Germinal center (tissue), 1 donor: ENCODE measurements at places on chromosomes 13 and 19.

DNA sequence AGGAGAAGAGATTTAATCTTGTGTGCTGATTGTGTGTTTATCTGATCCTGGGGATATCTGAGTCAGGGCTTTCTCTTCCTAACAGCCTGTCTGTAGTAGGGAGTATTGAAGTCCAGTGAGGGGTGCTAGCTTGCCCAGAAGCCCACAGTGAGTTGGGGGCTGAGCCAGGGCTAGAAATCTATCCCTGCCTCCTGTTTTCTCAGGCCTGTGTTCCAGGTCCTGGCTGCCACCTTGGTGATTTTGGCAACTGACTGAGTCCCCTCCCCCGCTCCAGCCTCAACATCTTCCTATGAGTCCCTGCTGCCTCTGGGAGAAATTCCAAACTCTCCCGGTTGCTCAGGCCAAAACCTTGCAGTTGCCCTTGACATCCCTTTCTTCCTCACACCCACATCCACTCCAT lies 7.7 kb upstream of the NOVA2 start:
- no peak for DNase-seq

- peak; percentile 99 for DNase-seq
Observed at GRCh38 chr19:39833464-39834286, at the start of gene DYRK1B. Gene DYRK1B, minus strand, starts transcription at chr19:39834162. Its CDS starts 2,295 bp downstream, at chr19:39831867.

- DNase-seq, result no peak
Observed at GRCh38 chr13:51258612-51259548, 36.7 kb downstream of the FAM124A start.

- DNase-seq, result no peak
Observed at GRCh38 chr19:33558151-33558550, 36.6 kb upstream of the PEPD start.

- DNase-seq, result no peak
Observed at GRCh38 chr13:32045537-32045936, 14.0 kb downstream of the FRY start.

- DNase-seq, result no peak
Observed at GRCh38 chr13:79121286-79121685, 284.8 kb downstream of the RBM26 start.

DNA sequence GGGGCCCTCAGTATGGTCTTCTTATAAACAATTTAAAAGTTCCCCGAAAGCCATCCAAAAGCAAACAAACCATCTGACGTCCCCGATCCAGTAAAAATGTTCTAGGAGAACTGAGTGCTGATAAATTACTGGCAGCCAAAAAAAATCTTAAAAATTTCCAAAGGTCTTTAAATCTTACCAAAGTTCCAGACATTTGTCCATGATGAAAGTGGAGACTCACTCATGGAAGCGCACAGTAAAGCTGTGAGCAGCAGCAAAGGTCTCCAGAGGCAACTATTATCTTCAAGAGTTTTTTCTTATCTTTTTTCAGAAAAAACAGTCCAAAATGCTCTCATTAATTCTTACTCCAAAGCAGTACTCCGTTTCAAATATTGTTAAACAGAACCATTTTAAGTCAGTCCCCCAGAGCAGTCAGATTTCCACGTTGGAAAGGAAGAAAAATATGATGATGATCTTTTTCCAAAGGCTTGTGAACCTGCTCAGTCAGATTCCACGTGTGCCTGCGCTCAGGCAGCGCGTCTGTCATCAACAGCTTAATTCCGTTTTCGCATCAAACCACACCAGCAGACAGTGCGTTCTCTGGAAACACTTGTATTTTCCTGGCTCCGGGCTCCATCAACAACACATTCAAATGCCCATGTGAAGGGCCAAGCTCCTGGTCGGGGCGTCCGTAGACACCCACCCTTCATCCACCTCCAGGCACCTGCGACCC lies 85.4 kb downstream of the COL4A1 start:
- no peak for DNase-seq

- DNase-seq, result no peak
Observed at GRCh38 chr19:17160908-17161307, 54.2 kb upstream of the USE1 start.

DNA sequence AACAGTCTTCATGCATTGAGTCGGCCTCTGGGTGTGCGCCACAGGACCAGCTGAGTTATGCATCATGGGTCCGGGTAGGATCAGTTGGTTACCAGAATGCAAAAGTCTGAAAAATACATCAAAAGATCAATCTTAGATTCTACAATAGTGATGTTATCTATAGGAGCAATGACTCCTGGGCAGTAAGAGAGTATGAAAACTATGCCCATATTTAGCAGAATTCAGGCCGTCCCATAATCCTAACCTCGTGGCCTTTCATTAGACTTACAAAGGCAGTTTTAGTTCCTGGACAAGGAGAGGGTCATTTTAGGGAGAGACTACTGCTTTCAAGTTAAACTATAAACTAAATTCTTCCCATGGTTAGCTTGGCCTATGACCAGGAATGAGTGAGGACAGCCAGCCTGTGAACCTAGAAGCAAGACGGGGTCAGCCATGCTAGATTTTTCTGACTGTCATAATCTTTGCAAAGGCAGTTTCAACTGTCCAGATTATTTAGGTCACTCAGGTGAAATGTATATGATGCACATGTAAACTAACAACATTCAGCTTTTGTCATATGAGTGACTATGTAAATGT lies 11.8 kb upstream of the CDADC1 start:
- no peak for DNase-seq

- DNase-seq, result no peak
Observed at GRCh38 chr19:11284515-11284914, 11.4 kb upstream of the TSPAN16 start.

- peak; percentile 97 for DNase-seq
Observed at GRCh38 chr19:3275583-3276340, 51.3 kb downstream of the CELF5 start.

GRCh38 chr19:49806620-49806959 lies 6.5 kb downstream of the FUZ start:
- DNase-seq, result no peak

DNA sequence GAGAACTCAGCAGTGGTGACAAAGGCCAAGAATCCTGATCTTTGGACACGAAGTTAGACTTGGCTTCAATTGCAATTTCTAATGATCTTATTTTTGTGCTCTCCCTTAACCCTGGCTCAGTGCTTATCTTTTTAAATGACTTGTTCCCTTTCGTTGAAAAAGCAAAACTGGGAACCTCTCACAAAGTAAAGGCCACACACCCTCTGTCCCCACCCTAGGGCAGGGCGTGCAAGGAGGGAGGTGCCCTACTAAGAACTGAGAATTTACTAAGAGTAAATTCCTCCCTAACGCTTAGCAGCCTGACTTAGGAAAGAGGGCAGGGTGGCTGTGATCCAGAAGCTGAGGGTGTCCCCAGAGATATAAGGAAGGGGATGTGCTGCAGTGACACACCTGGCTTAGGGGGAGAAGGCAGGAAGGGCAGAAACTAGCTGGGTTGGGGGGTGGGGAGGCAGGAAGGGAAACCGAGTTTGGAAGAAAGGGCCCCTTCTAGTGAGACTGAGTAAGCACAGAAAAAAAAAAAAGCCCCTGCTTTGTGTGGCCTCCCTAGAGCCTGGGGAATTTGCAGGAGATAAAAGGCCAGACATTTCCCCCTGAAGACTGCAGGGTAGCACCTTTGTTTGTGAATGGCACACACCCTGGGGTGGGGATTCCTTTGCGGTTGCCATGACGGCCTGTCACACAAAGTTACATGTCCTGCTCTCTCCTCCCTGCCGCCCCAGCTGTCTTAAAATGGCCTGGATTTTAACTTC lies 435.1 kb downstream of the EFNB2 start:
- no peak for DNase-seq

- DNase-seq, result no peak
Observed at GRCh38 chr13:39913339-39913738, 257.9 kb downstream of the COG6 start.

DNA sequence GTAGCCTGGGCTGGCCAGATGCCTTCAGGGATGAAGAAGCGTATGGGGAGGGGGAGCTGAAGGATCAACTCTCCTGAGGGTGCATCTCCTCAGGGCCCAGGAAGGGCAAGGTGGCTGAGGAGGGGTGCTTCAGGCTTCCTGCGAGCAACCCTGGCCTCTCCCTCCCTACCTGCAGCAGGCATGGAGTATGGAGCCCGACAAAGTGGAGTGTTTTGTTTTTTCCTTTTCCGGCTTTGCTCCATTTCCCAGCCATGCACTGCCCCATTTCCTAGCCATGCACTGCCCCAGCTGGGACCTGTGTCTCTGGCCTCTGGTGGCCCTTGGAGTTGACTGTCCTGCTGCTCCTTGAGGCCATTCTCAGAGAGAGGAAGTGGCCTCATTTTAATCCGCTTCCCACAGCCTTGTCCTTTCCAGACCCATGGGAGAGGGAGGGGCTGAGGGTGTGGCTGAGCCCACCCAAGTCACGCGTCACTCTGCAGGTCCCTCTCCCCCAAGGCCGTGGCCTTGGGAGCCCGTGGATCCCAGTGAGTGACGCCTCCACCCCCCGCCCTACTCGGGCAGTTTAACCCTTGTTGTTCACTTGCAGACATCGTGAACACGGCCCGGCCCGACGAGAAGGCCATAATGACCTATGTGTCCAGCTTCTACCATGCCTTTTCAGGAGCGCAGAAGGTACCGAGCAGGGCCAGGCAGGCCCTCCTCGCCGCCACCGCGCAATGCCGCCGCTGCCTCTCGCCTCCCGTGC lies 34.4 kb downstream of the CAPN12 start:
- no peak for DNase-seq

DNA sequence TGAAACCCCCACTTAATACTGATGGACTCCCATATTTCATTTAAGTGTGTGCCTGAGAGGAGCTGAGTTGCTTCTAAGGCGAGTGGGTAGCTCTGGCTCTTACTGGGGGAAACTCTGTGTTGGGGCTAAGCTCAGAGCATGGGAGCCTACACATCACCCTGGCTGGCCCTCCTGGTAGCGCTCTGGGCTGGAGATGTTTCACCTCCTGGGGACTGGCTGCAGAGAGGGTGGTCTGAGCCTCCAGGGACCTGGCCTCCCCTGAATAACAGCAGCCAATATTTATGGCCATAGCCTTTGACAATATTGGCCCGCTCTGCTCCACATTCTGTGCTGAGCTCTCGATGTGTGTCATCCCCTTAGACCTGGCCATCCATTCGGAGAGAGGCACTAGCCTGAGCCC lies 316.5 kb downstream of the ZNF536 start:
- no peak for DNase-seq

- DNase-seq, result no peak
Observed at GRCh38 chr19:1167687-1168571, 6.1 kb downstream of the SBNO2 start.

GRCh38 chr13:42947925-42948324 lies 44.1 kb downstream of the EPSTI1 start:
- DNase-seq, result no peak

GRCh38 chr19:7947939-7948338 lies 4.5 kb upstream of the TIMM44 start:
- no peak for DNase-seq

DNA sequence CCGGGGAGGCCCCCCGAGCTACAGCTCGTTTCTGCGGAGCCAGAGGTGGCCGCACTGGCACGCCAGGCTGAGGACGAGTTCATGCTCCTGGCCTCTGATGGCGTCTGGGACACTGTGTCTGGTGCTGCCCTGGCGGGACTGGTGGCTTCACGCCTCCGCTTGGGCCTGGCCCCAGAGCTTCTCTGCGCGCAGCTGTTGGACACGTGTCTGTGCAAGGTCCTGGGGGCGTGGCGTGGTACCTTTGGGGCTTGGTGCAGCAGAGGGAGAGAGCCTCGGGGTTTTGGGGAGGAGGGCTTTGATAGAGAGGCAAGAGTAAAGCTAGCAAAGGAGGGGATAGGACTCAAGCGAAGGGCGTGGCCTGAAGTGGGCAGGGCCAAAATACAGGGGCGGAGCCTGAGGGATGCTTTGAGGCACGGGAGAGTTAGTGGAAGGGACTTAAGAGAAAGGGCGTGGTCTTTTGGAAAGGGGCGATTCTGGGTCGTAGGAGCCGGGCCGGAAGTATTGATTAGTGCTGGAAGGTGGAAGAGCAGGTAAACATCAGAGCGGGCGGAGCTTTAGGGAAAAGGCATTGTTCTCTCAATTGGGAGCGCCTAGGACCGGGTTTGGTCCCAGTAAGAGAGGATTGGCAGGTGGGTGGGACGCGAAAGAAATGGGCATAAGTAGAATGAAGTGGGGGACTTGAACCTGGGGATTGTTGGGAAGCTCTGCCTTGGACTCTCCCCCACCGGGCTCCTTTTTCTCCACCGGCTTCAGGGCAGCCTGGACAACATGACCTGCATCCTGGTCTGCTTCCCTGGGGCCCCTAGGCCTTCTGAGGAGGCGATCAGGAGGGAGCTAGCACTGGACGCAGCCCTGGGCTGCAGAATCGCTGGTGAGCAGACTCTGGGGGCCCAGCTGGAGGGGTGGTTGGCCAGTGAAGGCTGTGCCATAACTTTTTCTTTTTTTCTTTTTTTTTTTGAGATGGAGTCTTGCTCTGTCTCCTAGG lies 1.2 kb downstream of the PPM1N start:
- DNase-seq, result peak; percentile 83

DNA sequence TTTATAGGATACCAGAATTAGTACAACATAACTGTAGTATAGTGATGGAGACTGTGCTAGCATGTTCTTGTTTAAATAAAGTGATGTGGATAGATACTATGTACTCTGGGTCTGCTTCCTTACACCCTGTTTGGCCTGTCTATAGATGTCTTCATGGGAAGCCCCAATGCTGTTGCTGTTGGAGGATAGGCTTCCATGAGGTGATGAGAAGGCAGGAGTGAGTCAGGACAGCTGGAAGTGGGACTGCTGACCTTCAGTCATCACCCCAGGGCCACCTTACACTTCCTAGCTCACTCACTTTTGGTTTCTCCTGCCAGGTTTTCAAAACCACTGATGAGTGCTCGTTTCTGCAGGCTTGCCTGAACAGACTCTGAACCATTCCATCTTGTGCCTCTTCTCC lies 4.2 kb downstream of the KCTD4 start:
- DNase-seq, result no peak

GRCh38 chr13:27793507-27794367 lies 1.5 kb downstream of the GSX1 start:
- no peak for DNase-seq

DNA sequence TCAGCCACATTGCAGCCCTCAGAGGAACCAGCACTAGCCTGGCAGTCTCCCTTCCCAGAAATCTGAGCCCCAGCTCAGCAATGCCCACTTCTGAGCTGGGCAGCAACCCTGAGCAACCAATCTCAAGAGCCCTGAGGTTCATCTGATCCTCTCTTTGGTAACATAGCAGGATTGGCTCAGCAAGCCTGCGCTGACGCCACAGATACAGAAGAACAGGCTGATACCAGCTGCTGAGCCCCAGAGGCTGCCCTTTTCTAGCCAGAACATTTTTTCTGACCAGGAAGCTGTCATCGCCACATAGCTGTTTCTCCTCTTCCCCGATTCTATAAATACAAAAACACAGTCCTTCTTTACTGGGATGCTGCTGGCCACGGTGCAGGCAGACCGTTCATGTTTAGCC lies 59.8 kb downstream of the TRPM4 start:
- DNase-seq, result no peak

- no peak for DNase-seq
Observed at GRCh38 chr13:74570834-74571233, 436.6 kb upstream of the KLF12 start.

GRCh38 chr13:63190742-63191141 lies 1775.1 kb upstream of the PCDH20 start:
- DNase-seq, result no peak

DNA sequence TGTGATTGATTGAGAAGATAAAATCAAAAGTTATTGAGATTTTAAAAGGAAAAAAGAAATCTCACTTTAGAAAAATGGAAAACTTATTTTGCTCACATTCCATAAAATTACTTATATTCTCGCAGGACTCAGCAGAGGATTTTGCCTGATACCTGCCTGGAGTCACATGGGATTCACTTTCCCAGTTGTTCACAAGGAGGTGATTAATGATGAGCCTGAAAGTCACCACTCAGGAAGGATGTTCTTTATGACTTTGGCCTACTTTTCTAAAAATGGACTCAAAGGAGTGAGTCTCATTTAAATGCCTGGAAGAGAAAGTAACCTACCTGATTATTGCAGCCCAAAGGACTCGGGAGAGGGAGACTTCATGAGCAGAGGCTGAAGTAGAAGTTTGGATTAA lies 34.5 kb upstream of the FAM216B start:
- no peak for DNase-seq
